Left lobe of liver (tissue), 2 donors: ENCODE measurements at places on chromosomes 2 and 18.

- DNase-seq, result no peak
Measured at GRCh38 chr2:119414894-119415293, 16.8 kb upstream of the TMEM37 start.

DNA sequence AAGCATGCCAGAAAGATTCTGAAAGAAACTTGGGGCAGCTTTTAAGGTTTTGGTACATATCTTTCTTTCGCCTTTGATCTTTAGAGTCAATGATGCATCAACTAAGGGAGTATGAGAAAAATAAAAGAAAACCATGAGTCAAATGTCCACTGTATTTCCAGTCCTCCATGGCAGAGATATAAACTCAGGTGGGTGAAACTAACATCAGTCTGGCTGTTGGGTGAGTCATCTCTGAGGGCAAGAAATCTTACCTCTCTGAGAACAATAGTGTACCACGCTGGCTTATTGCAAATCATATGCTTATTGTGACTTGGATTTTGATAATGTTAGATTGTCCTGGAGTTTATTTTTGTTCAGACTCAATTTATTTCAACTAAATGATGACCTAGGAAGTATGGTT is 521.0 kb downstream of the PLCL1 start:
- DNase-seq, result no peak

GRCh38 chr2:160336635-160337034 is 136.6 kb upstream of the ITGB6 start:
- DNase-seq, result no peak

- no peak for DNase-seq
Measured at GRCh38 chr2:160584972-160585494, 91.4 kb upstream of the RBMS1 start.

GRCh38 chr18:78804206-78805030 is 175.2 kb upstream of the SALL3 start:
- no peak for DNase-seq

DNA sequence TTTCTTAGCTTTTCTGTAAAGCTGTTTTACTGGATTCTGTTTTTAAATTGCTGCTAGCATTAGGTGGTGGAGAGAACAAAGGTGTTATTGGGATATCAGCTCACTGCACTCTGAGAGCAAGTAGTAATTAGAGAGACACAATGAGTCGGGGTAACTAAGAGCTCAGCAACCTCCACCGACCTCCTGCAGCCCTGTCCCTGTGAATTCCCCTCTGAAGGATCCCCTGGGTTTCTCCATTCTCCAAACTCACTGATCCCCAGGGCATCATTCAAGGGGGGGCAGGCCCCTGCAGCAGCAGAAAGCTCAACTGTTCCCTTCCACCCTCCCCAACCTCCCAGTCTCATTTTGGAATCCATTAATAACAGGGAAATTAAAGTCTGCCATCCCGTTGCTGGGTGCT is 73.0 kb downstream of the MTCL1 start:
- no peak for DNase-seq

- no peak for DNase-seq
Measured at GRCh38 chr2:196275646-196276352, 104.4 kb upstream of the STK17B start.

- no peak for DNase-seq
Measured at GRCh38 chr2:132721938-132722337, 51.9 kb upstream of the LYPD1 start.

DNA sequence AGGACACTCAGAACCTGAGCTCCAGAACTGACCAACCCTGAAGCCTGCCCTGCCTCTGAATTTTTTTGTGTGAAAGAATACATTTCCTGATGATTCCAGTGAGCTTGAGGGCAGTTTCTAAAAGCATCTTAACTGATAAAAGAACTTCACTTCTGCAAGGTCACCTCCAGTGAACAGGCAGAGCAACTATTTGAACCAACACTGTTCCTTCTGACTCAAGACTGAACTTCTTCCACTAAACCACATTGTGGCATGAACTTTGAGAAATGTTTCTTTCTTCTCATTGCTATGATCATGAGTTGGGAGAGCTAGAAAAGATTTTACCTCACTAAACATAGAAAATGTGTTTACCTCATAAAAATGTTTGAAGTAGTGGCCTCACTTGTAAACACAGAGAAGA is 83.8 kb upstream of the SERTAD2 start:
- no peak for DNase-seq

DNA sequence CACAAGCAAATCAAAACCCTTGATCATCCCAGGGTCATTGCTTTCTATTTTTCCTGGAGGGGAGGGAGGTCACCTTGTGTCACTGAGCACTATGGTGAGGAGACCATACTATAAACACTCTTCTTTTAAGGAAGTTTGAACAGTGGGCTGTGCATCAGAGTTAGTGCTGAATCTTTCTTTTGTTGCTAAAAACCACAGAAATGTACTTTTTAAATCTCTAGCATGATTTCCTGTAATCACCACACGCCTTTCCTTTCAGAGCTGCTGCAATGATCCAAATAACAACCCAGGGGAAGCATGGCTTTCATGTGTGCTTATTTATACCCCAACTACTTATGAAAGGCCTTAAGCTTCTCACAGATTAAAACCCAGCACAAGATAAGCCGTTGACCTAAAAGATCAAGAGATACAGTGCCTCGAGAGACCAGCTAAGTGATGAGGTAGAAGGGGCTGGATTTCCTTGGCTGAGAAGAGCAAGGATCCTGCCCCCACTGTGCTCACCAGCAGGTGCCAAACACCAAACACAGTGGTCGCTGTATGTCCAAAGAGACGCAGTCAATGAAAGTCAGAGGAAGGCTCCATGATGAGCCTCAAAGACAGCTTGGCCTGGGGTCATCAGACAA is 34.7 kb downstream of the TRABD2A start:
- no peak for DNase-seq

- no peak for DNase-seq
Measured at GRCh38 chr2:217000406-217000805, 140.5 kb upstream of the TNP1 start.

- DNase-seq, result no peak
Measured at GRCh38 chr2:11018651-11019185, 107.0 kb downstream of the KCNF1 start.

GRCh38 chr2:42128721-42129486 is 40.2 kb upstream of the EML4 start:
- DNase-seq, result no peak

- no peak for DNase-seq
Measured at GRCh38 chr2:153072813-153073212, 354.4 kb downstream of the ARL6IP6 start.

DNA sequence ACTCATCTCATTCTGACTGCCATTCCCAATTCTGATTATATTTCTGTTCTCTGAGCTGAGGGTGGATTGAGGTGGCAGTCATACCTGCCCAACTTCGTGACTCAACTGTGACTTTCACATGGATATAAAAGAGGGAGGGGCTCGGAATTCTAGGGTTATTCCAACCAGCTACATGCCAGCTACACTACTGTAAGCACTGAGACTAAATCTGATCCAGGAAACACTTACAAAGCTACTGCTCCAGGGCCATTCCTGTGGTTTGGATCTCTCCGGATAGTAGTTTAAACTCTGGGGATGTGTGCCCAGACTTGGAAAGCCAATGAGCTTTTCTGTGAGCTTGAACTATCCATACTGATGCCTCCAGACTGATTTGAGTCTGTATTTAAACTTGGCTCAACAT is 7.9 kb downstream of the MAP2 start:
- DNase-seq, result no peak

- DNase-seq, result no peak
Measured at GRCh38 chr2:68448671-68449653, 18.1 kb downstream of the FBXO48 start.

DNA sequence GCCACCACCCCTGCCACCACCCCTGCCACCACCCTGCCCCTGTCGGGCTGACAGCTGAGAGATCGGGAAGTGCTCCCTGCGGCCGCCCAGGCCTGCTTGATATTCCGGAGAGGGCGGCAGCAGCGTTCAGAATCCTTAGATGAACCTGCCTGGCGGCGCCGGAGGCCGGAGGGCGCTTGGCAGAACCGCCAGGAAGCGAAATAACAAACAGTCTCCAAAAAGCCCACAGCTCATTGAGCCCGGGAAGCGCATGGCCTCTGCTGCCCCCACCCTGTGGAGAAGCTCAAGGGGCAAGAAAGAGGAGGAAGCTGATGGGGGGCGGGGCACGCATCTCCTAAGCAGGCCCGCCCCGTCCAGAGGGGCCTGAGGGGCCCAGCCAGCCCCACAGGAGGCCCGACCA is 92.2 kb upstream of the MBOAT2 start:
- no peak for DNase-seq

- DNase-seq, result peak; percentile 76
Measured at GRCh38 chr2:43127208-43127940, 99.0 kb downstream of the ZFP36L2 start.

- no peak for DNase-seq
Measured at GRCh38 chr2:3527886-3528785, 8.8 kb upstream of the ADI1 start.

GRCh38 chr2:188848887-188849435 is 125.2 kb upstream of the COL3A1 start:
- no peak for DNase-seq

GRCh38 chr2:180990794-180991193 is 10.4 kb downstream of the UBE2E3 start:
- DNase-seq, result no peak

DNA sequence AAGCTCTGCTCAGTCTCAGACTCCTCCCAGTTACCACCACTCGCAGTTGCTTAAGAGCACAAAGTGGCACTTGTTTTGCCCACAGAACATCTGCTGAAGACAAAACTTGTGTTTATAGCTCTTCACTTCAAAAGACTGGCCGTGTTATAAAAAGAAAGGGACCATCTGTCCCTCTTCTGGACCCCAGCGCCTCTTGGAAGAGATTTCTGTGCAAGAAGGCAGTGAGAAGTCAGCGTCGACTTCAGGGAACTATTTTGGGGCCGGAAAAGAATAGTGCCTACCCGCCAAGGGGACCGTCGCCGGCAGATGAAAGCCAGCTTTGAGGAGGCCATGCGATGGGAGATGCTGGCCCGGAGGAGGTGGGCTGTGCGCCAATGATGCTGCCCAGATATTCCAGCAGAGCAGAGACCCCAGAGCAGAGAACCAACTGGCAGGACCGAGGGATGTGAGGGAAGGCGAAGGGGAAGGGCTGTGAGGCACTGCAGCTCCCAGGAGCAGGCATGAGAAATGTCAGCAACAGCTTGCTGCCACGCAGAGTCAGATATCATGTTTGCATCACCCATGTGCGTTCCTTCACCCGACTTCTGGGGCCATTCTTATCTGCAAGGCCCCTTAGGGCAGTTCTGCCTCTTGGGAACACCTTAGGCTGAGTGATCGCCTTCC is 270.9 kb downstream of the ATAD2B start:
- DNase-seq, result no peak

DNA sequence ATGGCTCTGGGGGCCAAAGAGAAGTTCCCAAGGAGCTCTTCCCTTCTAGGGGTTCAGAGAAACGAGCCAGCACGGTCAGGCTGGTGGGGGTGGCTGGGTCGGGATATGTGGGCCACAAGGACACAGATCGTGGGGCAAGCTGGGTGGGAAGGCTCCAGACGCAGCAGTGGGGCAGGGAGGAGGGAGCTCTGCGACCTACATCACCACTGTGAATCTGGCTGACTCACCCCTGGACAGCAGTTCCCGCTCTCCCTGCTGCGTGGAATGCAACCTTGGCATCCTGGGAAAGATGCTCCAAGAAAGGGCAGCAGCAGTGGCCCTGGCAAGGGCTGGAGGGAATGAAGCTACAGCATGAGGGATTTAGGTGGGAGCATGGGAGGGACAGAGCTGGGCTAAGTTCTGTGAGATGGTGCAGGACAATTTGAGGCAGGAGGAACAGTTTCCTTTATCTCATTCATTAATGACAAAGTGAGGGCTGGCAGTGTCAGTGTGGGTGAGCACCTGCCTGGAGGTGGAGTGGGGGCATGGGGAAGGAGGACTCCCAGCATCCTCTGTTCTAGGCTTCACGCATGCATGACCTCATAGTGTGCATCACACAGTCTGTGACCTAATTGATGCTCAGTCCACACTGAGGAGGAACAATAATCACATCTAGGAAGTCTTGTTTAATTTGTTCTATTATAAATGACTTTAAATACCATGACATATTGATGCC is 25.0 kb downstream of the CELF4 start:
- DNase-seq, result no peak

- no peak for DNase-seq
Measured at GRCh38 chr2:46306330-46306751, 9.1 kb downstream of the EPAS1 start.

DNA sequence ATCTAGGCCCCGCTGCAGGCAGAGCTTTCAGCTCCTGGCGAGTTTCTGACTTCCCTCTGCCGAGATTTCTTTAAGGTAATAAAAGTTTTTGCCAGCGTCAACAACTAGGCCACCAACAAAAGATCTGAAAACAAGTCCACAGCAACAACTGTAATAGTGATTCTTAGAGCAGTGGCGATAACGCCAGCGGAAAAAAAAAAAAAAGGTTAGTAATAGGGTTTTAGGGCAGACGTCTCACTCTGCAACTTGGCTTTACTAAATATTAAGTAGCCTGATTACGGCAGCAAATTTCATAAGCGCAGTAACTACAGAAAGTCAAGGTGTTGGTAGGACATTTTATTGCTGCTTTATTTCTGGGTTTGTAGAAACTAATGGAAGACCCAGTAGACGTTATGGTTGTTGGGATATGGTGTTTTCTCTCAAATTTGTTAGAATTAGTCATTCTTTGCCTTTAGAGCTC is 481 bp downstream of the SLC30A6 start:
- no peak for DNase-seq

GRCh38 chr18:26702086-26702485 is 153.7 kb upstream of the KCTD1 start:
- no peak for DNase-seq

GRCh38 chr2:105653302-105653701 is 91.4 kb upstream of the NCK2 start:
- DNase-seq, result no peak

DNA sequence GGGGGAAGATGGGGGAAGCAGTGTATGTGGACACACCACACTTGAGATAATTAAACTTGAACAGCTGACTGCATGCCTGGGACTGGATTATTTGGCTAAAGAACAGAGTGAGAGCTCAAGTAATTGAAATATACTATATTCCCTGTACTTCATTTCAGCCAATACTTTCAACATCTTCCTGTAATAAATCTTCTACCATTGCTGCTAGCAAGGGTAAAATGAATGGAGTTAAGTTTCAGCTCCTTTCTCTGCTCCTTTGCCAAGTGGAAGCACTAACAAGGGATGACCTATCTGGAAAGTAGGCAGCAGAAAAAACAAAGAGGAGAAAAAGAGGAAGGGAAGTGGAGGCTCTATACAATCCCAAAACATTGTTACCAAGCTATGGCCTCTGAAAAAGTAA is 50.9 kb downstream of the MMADHC start:
- DNase-seq, result no peak
